ENCODE measurements at places on chromosomes 2 and 18.

DNA sequence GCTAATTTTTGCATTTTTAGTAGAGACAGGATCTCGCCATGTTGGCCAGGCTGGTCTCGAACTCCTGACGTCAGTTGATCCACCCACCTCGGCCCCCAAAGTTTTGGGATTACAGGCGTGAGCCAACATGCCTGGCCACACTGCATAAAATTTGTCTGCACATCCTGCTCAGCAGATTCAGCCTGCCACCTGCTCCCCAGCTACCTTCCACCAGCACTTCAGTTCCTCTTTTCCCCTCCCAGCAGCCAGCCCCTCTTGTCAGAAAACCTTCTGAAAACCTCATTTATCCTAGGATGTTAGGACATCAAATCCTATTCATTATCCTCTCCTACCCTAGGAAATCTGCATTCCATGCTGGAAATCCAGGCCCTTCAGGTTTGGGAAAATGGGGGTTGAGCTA, 99.4 kb upstream of the STPG4 start:
- DNase-seq = no peak

- DNase-seq = no peak
Measured at GRCh38 chr2:241018051-241018891, 19.9 kb downstream of the SNED1 start.

DNA sequence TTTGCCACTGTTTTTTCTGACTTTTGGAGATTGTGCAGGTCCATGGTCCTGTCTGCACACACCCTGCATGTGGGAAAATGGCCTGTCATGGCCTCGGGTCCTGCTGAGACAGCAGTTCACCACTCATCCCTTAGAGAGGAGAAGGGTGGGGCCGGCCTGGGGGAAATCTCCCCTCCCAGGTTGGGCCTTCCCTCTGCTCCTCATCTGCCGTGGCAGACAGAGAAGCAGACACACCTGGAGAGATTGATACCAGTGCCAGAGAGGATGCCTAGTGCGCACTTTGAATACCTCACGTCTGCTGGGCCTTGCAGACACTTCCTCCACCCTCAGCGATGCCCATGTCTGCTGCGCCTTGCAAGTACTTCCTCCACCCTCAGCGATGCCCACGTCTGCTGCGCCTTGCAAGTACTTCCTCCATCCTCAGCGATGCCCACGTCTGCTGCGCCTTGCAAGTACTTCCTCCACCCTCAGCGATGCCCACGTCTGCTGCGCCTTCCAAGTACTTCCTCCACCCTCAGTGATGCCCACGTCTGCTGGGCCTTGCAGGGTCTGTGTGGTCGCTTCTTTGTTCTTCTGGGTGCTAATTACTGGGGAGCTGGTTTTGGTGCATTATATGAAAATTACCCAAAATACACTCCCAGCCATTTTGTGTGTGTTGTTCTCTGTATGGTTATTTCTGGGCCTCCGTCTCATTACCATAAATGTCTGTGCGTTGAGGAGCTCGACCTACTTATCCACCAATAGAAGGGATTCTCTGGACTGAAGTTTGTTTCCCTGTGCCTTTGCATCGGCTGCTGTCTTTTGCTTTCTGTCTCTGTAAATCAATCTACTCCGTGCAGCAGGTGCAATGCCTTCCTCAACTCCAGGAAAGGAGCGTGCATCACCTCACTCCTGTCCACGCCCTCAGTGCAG, 186.9 kb upstream of the PXDN start:
- no peak for DNase-seq

- no peak for DNase-seq
Measured at GRCh38 chr2:66575625-66576310, 140.8 kb downstream of the MEIS1 start.

GRCh38 chr2:194483041-194483440, 1174.0 kb upstream of the SLC39A10 start:
- DNase-seq = no peak

GRCh38 chr2:108444941-108445840, 3.8 kb upstream of the GCC2 start:
- DNase-seq = no peak

- no peak for DNase-seq
Measured at GRCh38 chr2:103249462-103249861, 487.6 kb downstream of the TMEM182 start.

DNA sequence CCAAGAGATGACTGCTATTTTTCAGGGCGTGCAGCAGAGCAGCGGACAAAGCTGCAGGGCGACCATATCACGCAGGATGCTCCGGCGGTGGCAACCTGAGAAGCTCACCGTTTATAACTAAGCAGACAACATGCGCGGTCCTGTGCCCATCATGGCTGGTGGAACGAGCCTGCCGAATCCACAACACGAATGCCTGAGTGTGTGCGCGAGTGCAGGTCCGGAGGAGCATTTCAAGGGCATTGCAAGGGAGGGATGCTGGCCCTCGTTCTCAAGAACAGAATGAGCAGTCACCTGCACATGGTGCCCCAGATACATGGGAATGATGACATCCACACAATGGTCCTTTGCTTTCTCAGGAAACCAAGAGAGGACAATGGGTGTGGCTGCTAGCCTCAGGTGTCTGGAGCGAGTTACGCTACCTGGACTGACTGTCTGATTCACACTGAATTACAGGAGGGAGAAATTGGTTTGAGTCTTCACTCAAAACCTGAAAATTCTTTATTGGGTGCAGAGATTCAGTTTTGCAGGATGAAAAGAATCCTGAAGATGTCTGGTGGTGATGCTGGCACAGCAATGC, 39.8 kb downstream of the TBC1D8 start:
- no peak for DNase-seq

- DNase-seq = no peak
Measured at GRCh38 chr2:26964446-26965130, 5.8 kb upstream of the MAPRE3 start.

DNA sequence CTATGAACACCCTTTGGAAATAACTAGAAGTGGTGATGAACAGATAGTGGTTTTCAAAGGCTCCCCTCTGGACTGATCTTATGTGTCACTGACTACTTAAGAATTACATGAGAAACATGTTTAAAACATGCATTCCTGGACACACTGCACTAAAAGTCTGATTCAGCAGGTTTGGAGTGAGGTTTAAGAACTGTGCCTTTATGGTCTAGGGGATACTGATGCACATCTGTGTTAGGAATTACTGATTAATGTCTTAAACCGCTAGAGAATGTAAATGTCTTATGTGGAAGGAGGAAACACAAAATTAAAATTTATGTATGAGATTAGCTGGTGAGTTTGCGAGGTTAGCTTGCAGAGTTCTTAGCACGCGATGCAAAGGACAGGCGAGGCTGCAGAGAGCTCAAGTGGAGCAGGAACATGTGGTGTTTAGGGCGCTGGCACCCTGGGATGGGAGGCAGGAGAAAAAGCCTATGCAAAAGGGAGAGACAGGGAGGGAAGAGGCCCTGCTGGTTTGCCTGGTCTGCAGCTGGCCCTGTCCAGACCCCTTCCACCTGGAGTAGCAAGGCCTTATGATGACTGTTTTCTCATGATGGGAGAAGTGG, 11.7 kb downstream of the SH3YL1 start:
- no peak for DNase-seq

- DNase-seq = no peak
Measured at GRCh38 chr18:48913201-48913600, 37.6 kb downstream of the SMAD7 start.

- DNase-seq = no peak
Measured at GRCh38 chr2:142048581-142048980, 82.2 kb downstream of the LRP1B start.

- no peak for DNase-seq
Measured at GRCh38 chr2:25373269-25373981, 31.7 kb upstream of the DNMT3A start.

DNA sequence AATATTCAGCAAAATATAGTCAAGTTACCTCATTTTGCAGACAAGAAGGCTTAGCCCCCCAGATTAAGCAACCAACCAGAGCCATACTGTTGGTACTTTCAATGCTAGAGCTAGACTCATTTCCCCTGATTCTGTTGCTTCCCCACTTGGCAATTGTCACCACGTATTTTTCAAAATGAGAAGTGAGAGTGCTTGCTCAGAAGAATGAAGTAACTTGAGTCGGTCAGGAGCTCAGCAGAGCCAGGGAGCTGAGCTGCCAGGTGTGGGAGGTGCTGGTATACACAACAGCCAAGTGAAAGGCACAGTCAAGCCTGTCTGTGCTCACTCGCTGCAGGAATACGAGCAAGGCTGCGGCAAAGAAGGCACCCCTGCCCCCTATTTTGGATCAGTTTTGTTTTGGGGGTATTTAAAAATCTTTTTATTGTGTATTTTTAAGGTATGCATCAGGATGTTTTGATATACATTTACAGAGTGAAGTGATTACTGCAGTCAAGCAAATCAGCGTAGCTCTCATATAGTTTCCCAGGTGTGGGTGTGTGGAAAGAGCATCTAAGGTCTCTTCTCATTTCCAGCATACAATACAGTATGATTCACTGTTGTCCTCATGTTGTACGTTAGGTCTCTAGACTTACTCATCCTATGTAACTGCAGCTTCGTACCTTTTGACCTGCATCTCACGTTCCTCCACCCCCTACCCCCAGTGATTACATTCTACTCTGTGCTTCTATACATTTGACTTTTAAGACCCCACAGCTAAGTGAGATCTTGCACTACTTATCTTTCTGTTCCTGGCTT, 62.4 kb downstream of the MRPS9 start:
- no peak for DNase-seq

GRCh38 chr2:10124538-10125045, 2.1 kb downstream of the RRM2 start:
- DNase-seq = no peak

DNA sequence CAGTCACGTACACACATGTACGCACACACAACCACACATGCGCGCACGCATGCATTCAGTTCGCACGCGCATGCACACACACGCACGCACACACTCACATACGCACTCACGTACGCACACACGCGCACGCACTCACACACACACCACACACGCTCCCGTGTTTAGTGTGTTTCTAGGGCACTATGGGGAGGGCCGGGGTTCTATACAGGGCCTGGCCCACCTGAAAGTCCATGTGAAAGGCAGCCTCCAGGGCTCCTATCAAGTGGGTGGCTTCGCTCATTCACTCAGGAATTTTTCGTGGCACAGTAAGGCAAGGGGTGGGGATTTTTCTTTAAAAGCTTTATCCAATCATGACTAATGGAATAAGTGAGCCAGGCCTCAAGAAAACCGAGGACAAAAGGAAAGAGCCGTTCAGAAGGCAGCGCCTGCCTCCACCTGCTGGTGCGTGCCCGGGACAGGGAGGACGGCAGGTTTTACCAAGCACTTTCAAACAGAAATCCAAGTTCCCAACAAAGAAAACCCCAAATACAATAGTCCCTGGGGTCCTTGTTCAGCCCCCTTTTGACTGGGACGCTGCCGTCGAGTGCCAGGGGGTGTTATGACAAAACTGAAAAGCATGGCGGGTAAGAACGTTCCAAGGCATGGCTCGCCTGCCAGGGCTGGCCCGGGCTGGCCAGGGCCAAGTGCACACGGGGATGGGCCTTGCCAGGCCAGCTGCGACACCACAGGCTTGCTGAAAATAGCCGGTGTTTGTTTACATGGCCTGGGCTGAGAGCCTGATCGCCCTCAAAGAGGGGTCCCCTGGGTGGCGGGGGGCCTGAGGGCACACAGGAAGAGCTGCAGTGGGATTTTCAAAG, 110.0 kb downstream of the HDAC4 start:
- DNase-seq = no peak

DNA sequence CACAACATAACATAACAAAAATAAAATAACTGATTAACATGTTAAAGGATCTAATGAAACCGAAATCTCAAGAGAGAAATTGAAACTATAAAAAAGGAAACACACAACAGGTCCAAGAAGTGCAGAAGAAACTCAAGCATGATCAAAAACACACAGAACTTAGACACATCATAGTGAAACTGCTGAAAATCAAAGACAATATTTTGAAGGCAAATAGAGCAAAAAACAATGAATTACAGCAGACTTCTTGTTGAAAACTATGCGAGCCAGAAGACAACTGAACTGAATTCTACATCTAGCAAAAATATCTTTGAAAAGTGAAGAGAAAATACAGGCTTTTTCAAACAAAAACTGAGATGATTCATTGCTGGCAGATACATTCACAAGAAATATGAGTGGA, 61.3 kb downstream of the UGP2 start:
- no peak for DNase-seq

GRCh38 chr2:68653538-68653982, 10.2 kb downstream of the PROKR1 start:
- DNase-seq = no peak

GRCh38 chr2:98175811-98176210, 88.8 kb downstream of the VWA3B start:
- no peak for DNase-seq

GRCh38 chr2:196544906-196545433, 94.5 kb upstream of the CCDC150 start:
- DNase-seq = no peak

- DNase-seq = no peak
Measured at GRCh38 chr18:76494231-76495005, 624 bp downstream of the ZNF516 start.

GRCh38 chr2:55923091-55923981, at the start of gene EFEMP1:
Gene EFEMP1, minus strand, starts transcription at chr2:55923782. Its CDS starts 1,342 bp downstream, at chr2:55922440.
- DNase-seq = no peak

- no peak for DNase-seq
Measured at GRCh38 chr2:134232868-134233727, 20.8 kb upstream of the MGAT5 start.

- no peak for DNase-seq
Measured at GRCh38 chr2:137380610-137381009, 583.7 kb upstream of the HNMT start.

DNA sequence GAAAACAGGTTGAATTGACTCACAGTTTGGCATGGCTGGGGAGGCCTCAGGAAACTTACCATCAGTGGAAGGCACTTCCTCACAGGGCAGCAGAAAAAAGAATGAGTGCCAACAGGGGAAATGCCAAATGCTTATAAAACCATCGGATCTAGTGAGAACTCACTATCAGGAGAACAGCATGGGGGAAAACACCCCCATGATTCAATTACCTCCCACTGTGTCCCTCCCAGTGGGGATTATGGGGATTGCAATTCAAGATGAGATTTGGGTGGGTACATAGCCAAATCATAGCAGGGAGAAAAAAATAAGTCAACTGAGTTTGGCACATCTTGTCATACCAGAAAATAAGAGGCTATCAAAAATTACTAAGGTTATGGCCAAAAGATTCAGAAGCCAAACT, 96.3 kb downstream of the TRIP12 start:
- DNase-seq = no peak

GRCh38 chr2:217062768-217063167, 202.9 kb upstream of the TNP1 start:
- no peak for DNase-seq

DNA sequence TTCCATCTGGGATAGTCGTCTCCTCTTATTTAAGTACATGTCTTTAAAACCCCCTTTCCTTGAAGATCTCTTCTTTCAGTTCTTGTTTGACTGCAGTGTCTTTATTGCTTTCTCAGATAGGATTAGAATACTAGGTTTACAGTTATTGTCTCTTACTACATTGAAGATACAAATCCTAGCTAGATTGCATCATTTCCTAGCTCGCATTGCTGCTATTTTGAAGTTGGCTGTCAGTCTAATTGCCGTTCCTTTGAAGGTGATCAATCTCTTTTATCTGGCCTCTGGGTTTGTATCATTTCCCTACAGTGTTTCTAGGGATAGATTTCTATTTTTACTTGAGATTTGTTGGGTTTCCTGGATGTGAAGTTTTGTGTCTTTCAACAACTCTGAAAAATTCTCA, 20.9 kb downstream of the ARMC9 start:
- DNase-seq = no peak

- DNase-seq = no peak
Measured at GRCh38 chr18:53756610-53756972, 467.9 kb downstream of the MBD2 start.

All from cerebellar nuclear complex (tissue), 1 donor.